ENCODE measurements at places on chromosomes 4 and X.

DNA sequence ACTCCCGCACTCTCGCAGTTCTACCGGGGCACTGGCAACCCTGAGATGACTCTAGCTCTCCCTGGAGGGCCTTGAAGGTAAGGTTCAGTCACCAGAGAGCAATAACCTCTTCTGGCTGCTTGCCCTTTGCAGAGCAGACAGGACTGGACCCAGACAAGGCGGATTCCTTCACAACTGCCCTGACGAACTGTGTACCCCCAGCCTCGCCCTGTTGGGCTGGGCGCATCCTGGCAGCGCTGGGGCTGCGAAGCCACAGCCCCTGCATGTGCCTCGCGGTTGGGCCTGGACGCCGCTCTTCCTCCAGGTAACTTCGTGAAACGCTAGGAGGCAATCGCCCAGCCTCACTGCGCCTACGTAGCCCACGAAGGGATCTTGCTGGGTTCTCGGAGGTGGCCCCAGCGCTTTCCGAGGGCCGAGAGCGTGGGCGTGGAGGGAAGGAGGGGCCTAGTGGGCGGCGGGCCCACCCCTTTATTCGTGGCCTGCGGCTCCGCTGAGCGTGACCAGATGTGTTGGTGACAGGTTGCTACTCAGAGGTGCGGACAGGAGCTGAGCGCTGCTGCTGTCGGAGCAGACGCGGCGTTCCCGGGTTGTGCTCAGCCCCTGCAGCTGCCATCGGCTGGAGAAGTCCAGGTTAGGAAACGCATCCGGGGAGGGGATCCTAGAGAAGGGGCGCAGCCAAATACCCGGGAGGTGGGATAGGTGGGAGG, 1.9 kb upstream of the MAMLD1 start:
- peak; percentile 53 for DNase-seq

DNA sequence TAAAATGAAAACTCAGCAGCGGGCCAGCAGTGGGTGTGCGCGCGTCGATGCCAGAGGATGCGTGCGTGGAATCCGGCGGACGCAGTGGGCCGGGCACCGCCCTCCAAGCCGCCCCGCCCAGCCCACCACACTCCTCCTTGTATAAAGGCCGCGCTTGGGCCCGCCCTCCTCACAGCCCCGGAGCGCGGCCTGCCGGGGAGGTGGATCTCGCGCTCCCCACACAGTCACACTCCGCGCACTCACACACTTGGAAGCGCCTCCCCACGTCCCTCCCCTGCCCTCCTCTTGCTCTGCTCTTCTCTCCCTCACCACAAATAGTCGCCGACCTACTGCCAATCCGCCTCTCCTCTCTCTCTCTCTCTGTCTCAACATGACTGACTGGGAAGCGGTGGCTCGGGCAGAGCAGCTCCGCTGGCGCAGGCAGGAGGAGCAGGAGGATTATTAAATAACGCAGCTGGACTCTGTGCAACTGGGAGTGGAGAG, at the start of gene CCSER1:
Gene CCSER1, plus strand, starts transcription at position 172 of the 483 bp plus-strand sequence.
- DNase-seq = peak; percentile 74

DNA sequence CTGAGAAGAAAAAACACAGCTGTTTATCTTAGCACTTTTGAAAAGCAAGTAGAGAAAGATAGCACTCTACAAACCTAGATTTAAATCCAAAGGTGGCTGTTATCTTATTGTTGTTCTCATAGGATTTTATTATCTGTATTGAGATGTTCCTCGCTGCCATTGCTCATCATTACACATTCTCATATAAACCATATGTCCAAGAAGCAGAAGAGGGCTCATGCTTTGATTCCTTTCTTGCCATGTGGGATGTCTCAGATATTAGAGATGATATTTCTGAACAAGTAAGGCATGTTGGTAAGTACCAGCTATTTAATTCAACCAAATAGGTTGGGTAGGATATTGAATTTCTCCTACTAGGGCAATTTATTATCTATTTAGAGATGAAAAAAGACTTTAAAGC, 16.4 kb downstream of the TMEM184C start:
- no peak for DNase-seq

GRCh38 chr4:8710416-8710815, 117.9 kb downstream of the CPZ start:
- DNase-seq = peak; percentile 62

DNA sequence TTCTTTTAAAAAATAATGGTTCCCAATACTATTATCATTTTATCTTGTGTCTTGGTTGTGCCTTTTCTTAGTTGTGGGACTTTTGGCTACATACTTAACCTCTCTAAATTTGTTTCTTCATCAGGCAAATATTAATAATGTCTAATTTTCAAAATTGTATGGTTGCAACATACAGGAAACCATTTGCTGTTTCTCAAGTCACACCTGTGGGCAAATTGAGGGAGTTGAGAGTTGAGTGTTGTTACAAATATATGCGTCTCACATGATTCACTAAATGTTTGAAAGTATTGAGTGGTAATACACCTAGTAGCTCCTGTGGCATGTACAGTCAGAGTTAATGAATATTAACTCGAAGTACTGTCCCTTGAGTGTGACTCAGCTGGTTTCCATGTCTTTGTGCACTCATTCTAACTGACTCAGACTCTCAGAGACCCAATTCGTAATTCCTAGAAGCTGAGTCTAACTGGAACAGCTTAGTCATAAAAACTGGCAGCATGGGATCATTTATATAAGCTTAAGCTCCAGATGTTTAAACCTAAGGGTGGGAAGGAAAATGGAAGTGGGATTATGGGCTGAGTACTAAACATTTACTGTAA, 802.4 kb downstream of the TRIML1 start:
- no peak for DNase-seq

- no peak for DNase-seq
These were observed 103.6 kb downstream of the ENOX2 start for GRCh38 chrX:130799393-130799792.

DNA sequence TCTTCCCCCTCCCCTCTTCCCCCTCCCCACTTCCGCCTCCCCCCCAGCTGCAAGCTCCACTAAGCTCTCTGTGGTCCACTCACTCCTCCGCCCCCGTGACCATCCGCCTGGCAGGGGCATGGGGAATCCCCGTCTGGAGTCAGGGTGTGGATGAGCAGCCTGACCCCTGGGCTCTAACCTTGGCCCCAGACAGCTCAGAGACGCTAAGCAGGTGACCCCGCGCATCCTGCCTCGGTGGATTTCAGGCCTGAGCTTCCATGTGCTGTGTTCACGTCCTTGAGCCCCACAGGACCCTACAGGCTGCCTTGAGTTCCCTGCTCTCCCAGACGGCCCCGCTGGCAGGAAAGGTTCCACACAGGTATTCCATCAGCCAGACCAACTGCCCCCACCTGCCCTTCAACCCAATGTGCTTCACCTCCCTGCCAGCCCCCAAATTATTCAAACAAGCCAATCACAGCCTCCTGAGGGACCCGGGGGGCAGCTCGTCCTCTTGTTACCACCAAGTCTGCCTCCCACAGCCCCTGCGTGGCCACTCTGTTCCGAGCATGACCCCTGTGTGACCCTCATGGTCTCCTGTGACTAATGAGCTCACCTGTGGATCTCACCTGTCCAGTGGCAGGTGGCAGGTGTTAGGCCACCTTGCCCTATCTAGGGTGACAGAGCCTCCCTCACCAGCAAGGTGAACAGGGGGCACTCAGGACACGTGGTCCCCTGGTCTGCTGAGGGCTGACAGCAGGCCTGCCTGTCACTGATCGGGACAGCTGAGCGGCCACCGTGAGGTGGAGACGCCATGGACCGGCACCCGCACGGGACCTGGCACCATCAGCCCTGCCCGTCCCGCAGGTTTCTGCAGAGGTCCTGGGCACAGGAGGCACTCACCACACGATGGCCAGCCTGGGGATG, 73.2 kb upstream of the MXD4 start:
- no peak for DNase-seq

GRCh38 chrX:68304602-68305001, 128.7 kb downstream of the OPHN1 start:
- no peak for DNase-seq

GRCh38 chrX:48911412-48912182, at the start of gene SLC35A2:
SLC35A2 (minus strand) TSS chrX:48911646; CDS start chrX:48911636, 10 bp downstream.
- DNase-seq = no peak

- DNase-seq = no peak
These were observed 8.9 kb upstream of the SMIM43 start for GRCh38 chr4:121773883-121774282.

GRCh38 chr4:186717556-186717955, 6.1 kb downstream of the FAT1 start:
- no peak for DNase-seq

DNA sequence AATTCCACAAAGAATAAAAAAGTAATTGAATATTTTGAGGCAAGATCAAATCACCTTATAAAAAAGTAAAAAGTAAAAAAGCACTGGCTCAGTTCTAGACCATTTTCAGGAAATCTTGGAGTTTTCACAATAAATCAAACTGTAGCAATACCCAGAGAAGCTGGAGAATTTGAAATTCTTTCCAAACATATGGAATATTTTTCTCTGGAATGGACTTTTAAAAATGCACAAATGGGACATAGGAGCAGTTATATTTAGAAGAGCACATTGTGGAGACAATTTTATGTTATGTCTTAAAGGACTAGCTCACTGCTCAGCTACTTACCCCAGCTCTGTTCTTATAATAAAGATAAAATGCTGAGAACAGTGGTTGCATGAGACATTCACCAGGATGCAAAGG, 211.9 kb upstream of the KIT start:
- no peak for DNase-seq

GRCh38 chr4:53832549-53832948, 231.9 kb downstream of the CHIC2 start:
- no peak for DNase-seq

GRCh38 chr4:52576961-52577623, 82.0 kb downstream of the USP46 start:
- no peak for DNase-seq

DNA sequence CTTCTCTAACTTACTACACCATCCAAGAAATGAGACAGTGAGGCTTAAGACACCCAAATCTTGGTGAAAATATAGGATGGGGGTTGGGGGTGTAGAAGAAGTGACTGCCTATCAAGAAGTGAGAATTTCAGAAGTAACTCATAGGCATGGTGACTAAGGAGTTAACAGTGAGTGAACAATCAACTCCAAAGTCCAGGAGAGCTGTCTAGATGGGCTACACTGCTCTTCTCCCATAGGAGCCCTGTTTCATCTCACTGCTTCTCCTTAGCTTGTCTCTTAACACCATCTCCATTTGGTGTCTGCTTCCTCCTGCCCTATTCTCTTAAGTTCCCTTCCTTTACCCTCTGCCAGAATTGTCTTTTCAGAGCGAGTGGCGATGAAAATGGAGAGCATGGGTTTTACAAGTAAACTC, 22.7 kb downstream of the FABP2 start:
- DNase-seq = no peak

- DNase-seq = no peak
These were observed 181.3 kb downstream of the GPC3 start for GRCh38 chrX:133804072-133804471.

GRCh38 chr4:137083571-137084135, 448.6 kb downstream of the PCDH18 start:
- DNase-seq = no peak

- DNase-seq = no peak
These were observed 109.8 kb upstream of the HPGD start for GRCh38 chr4:174631901-174632758.

DNA sequence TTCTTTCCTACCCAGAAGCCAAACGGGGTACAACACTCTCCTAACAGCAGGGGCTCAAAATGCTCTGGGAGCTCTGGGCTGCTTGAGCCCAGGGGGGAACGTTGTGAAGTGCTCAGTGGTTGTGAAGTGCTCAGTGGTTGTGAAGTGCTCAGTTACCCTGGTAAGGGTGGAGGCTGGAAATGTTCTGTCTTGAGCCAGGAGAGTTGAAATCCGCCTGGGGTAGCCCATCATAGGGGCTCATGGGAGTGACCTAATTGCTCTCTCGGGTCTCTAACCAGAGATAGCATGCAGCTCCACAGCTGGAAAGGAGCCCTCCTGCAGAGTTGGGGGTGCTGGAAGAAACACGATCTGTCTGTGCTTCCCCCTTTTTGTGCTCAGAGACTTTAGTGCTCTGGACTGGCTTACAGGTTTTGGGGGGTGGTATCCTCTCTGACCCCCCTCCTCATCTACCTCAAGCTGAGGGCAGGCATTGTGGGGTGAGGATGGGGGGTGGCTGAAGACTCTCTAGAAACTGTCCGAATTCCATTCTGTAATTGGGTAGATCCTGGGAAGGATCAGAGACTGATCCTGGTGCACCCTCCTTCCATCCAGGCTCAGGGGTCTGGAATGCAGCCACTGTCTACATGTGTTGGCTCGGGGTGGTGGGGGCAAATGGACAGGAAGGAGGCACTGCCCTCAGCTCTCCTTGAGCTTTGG, 2.7 kb downstream of the EFNB1 start:
- no peak for DNase-seq

GRCh38 chr4:156193106-156193505, 239.4 kb upstream of the CTSO start:
- DNase-seq = no peak

GRCh38 chrX:18933617-18934016, 50.3 kb downstream of the PHKA2 start:
- no peak for DNase-seq

- no peak for DNase-seq
These were observed 183.2 kb downstream of the RAP1GDS1 start for GRCh38 chr4:98444371-98444770.

GRCh38 chr4:107780665-107781064, 44.1 kb upstream of the SGMS2 start:
- no peak for DNase-seq

DNA sequence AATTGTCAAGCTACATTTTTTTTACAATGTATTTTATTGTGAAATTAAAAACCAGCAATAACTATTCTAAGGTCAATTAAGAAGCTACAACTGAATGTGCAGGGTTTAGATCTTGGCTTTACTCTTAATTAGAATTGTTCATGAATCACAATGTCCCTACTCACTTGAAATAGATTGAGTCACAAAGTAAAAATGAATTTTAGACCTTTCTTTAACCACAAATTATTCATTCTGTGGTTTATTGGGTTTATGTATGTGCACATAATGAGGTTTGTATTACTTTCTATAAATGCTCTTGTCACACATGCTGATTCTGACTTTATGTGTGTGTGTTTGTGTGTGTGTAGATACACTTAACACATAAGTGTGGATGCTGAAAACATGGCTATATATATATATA, 647.0 kb upstream of the AADAT start:
- DNase-seq = no peak

DNA sequence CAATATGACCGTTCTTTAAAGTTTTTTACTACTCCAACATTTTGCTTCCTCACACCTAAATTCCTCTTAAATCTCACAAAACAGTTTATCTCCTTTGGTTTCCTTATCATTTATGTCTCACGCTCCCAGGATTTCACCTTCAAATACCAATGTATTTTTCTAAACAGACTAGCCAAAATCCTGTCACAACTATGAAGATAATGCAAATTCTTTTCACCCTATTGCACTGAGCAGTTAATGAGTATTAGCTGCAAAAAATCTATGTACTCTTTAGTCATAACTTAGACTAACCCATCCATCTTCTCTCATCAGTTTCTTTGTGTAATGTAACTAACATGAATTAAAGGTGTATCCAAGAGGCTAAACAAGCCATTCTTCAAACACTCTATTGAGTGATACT, 151.3 kb downstream of the COMMD8 start:
- no peak for DNase-seq

Measured in coronary artery (tissue), 2 donors.